ENCODE measurements at places on chromosomes 11 and 22.

GRCh38 chr11:45754741-45755140, 50.2 kb upstream of the SLC35C1 start:
- DNase-seq = no peak

- DNase-seq = no peak
Measured at GRCh38 chr11:86594746-86595145, 77.7 kb downstream of the ME3 start.

DNA sequence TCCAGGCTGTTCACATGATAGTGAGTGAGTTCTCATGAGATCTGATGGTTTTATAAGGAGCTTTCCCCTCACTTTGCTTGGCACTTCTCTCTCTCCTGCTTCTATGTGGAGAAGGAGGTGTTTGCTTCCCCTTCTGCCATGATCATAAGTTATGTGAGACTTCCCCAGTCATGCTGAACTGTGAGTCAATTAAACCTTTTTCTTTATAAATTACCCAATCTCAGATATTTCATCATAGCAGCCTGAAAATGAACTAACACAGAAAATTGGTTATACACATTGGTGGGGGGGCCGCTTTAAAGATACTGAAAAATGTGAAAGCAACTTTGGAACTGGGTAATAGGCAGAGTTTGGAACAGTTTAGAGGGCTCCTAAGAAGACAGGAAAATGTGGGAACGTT, 741.1 kb upstream of the LUZP2 start:
- no peak for DNase-seq

- no peak for DNase-seq
Measured at GRCh38 chr11:119029340-119030028, 1.2 kb downstream of the SLC37A4 start.

GRCh38 chr11:60657888-60658287, 41.5 kb upstream of the MS4A8 start:
- no peak for DNase-seq

GRCh38 chr22:29883775-29884097, 762 bp downstream of the MTMR3 start:
- DNase-seq = peak; percentile 18

GRCh38 chr11:33515347-33515746, 185.3 kb downstream of the C11orf91 start:
- DNase-seq = peak; percentile 18

GRCh38 chr11:3181725-3182461, 16.8 kb upstream of the OSBPL5 start:
- no peak for DNase-seq

DNA sequence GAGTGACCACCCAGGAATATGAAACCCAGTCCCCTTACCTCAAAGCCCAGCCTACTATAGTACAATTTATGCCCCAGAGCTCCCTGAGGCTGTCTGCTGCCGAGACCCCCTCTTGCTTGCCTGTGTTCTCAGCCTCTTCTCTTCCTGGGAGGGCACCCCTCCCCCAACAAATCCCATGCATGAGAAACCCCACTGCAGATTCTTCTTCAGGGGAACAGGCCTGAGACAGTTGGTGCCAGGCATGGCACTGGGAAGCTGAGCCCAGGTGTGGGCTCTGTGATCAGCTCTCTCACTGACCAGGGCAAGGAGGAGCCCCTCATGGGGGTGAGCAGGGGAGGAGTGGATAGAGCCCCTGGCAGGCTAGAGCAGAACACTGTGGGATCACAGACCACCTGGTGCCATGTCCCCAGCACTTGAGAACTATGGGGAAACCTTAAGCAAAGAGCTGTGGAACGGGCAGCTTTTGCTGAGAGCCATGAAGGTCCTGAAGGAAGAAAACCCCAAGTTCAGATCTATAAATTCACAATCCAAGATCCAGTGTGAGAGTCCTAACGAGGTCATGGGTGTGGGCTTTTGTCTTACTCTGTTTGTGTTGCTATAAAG, 46.5 kb upstream of the TH start:
- no peak for DNase-seq

DNA sequence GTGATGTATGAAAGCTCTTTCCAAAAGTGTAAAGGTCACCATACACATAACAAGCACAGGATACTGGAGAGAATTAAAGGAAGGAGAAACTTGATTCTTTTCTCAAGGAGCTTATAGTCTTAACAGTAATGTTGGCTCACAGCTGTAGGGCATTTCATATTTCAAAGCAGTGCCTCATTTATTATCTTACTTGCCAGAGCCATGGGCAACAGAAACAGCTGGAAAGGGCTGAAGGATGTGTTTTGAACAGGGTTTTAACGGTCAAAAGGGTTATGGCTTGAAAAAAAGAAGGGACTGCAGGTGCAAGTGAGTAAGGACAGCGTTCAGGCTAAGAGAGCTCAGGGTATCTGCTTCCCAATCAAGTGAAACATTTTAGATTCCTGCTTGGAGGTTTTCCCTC, 2.7 kb upstream of the GRAMD1B start:
- no peak for DNase-seq

- DNase-seq = peak; percentile 48
Measured at GRCh38 chr11:1401656-1402221, 12.0 kb downstream of the BRSK2 start.

DNA sequence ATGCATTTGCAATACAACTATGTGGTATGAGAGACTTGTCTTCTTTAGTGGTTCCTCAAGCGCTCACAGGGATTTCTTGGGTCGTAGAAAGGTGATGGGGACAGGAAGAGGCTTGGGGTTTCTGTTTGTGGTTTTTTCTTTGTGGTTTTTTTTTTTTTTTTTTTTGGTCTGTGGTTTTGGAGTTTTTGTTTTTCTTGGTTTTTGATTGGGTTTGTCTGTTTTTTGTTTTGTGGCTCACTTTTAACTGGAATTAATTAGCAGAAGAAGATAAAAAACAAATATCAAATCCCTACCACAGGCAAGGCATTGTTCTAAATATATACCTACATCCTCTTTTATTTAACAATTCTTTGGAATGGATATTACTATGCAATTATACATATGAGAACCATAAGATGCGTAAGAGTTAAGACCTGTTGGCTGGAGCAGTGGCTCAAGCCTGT, 5.5 kb downstream of the TTC28 start:
- peak; percentile 71 for DNase-seq

DNA sequence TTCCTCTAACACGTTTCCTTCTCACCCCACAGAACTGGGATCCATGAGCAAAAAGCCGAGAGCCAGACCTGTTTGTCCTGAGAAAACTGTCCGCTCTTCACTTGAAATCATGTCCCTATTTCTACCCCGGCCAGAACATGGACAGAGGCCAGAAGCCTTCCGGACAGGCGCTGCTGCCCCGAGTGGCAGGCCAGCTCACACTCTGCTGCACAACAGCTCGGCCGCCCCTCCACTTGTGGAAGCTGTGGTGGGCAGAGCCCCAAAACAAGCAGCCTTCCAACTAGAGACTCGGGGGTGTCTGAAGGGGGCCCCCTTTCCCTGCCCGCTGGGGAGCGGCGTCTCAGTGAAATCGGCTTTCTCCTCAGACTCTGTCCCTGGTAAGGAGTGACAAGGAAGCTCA, 24.0 kb downstream of the CD5 start:
- no peak for DNase-seq

- peak; percentile 7 for DNase-seq
Measured at GRCh38 chr11:89347071-89347470, 144.1 kb downstream of the NOX4 start.

DNA sequence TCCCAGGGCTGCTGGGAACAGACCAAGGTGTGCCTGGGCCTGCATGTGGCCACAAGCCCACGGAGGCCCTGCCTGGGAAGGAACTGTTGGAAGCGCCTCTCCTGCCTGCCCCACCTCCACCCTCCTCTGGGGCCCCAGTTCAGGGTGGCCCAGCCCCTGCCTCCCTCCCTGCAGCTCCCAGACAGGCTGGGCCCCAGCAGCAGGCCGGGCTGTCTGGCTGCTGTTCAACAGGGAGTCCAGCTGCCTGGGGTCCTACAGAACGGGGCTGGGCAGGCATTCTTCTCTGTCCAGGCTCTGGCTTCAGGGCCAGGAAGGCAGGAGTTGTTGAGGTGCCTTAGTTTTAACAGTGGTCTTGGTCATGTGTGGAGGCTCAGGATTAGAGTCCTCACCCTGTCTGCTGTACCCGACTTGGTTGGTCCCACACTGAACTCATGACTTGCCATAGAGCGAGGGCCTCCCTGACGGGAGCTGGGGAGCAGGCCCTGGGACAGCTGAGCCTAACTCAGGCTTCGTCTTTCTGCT, 11.8 kb downstream of the PRDM11 start:
- no peak for DNase-seq

- DNase-seq = no peak
Measured at GRCh38 chr22:21628386-21629254, 1.2 kb downstream of the YDJC start.

- DNase-seq = no peak
Measured at GRCh38 chr11:80846442-80846841, 1405.6 kb upstream of the TENM4 start.

DNA sequence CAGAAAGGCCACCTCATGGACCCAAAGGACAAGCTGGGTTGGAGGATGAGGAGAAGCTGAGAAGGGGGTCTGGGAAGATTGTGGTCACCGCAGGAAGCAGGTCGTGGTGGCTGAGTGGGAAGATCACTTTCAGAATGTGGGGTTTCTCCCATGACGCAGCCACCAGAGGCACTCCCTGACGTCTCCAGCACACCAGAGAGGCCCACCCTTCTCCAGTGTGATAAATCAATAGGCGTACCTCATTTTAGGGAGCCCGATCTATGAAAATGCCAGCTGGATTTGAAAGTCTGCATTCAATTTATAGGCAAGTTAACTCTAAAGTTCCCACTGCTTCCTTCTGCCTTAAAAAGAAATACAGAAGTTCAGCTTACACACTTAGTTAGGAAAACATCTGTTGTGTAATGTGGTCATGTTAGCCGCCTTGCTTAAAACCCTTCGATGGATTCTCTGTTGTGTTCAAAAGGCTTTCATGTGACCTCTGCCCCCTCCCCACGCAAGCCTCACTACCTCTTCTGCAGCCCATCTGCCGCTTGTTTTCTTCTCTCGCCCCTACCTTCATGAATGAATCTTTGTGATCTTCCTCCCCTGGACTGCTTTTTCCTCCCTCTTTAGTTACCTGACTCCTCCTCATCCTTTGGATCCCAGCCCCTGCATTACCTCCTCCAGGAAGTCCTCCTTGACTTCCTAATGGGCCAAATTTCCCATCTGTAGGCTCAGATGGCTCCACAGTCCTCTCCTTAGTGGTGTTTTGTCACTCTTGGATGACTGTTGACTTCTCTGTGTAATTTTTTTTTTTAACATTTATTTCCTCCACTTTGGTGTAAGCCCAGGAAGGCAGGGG, 10.7 kb downstream of the TSPAN18 start:
- DNase-seq = no peak

DNA sequence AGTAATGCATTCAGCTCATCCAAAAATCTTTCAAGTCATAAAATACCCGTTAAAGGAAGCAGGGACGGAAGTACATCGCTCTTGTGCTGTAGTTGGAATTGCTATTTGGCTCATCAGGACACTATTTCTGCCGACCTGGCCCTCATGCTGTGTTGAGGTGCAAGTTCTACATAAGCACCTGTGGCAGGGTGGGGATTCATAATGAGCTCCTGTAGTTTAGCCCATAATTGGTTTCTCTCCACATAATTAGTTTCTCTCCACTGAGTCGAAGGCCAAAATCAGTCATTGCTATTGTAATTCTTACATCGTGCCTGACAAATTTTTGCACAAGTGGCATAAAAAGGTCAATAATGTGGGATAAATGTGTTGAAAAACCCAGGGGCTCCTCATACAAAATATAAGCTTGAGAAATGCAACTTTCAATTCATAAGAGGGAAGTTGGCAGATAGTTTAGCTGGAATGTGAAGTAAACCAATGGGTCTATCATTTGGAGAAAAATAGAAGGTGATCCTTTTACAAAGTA, 14.9 kb upstream of the ISX start:
- no peak for DNase-seq

DNA sequence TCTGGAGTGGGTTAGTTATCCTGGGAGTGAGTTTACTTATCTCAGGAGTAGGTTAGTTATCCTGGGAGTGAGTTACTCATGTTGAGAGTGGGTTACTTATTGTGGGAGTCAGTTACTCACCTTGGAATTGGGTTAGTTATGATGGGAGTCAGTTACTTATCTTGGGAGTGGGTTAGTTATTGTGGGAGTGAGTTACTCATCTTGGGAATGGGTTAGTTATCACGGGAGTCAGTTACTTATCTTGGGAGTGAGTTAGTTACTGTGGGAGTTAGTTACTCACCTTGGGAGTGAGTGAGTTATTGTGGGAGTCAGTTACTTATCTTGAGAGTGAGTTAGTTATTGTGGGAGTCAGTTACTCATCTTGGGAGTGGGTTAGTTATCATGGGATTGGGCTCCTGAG, 49.6 kb upstream of the B3GAT1 start:
- no peak for DNase-seq

GRCh38 chr11:12329169-12329568, 48.2 kb upstream of the PARVA start:
- no peak for DNase-seq

GRCh38 chr11:69293819-69294505, at the start of gene MYEOV:
TSS of gene MYEOV (plus strand) at chr11:69294155. CDS start at chr11:69295355, 1,200 bp downstream.
- peak; percentile 47 for DNase-seq

DNA sequence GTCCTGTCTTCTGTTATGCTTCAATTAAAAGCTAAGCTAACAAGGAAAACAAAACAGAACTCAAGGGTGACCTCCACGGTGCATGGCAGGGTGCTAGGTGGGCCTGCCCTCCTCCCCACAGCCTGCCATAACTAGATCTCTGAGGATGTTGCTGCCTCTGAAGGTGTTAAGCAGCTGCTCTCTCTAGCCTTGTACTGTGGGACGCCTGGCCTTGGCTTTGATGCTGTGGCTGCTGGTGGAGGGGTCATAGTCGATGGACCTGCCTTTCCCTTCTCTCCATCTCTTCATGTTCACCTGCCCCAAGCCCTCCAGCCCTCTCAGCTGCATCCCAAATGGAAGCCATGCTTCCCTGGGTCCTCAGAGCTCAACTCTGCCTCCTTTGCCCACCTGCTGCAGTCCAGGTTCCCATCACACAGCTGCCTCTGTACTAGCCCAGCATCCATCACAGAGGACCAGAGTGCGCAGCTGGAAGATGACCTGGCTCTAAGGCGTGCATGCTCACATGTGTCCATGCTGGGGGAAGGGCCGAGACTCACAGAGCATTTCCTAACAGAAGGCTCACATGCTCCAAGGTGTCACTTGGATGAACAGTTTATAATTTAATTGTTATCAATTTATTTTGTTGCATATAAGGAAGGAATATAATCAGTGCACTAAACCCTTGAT, 180.3 kb upstream of the E2F8 start:
- DNase-seq = no peak

DNA sequence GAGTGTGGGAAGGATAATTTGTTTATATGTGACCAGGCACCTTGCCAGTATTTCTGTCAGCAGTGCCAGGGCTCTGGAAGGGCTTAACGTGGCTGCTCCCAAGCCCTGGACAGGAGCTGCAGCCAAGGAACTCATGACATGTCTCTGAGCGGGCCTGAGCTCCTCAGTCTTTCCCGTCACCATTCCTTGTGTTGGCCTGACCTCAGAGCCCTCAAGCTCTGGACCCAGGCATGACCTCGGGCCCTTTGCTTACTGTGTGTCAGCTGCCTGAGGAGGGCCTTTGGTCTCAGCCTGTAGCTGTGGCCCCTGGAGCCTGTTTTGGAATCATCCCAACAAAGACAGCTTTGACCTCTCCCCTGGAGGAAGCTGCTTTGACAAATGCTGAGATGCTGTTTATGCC, 264.1 kb upstream of the PLET1 start:
- no peak for DNase-seq

GRCh38 chr22:45512363-45512762, 9.7 kb downstream of the FBLN1 start:
- DNase-seq = no peak
